ENCODE measurements at places on chromosomes 11 and 22.

- no peak for DNase-seq
These were observed 2.2 kb downstream of the AP2A2 start for GRCh38 chr11:927871-928270.

DNA sequence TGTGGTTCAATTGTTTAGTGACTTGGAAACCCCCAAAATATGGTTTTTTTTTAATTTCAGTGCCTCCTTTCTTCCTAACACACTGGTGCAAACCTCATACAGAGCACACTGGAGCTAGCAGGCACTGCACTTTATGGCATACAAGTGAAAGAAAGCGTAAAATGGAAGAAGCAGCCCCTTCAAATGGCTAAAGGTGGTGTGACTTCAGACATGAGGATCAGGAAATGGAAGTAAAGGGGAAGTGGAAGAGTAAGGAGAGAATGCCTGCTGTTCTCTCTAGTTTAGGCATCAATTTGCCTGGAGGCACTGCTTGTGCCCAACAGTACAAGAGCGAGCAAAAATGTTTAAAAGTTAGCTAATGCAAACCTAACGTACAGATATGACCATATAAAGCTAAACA is 5.7 kb downstream of the RSF1 start:
- DNase-seq, result no peak

GRCh38 chr11:132671851-132672370 is 860.4 kb downstream of the OPCML start:
- DNase-seq, result no peak

- no peak for DNase-seq
These were observed 191.6 kb upstream of the CCDC90B start for GRCh38 chr11:83477772-83478171.

DNA sequence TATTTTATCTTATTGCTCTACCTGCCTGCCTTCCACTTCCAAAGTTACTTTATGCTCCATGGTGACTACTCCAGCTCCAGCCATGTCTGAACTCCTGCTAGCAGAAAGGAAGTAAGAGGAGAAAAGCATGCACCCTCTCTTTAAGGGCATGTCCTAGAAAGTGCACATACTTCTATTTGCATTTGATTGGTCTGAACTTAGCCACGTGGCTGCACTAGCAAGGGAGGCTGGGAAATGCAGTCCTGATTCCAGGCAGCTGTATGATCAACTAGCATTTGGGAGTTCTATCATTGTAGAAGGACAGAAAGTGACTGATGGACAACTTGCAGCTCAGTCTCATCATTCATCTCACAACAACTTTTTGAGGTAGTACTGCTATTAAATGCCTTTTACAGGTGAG is 515.7 kb downstream of the BUD13 start:
- DNase-seq, result no peak

Measured in nucleus accumbens (tissue), 56 donors.